Activated CD8-positive, alpha-beta memory T cell treated with anti-CD3 and anti-CD28 coated beads, Interleukin-2, amount 10 ng/mL, durations not matched to agents 7 days and 5 days (primary cell): ENCODE measurements at places on chromosomes 7 and 10. TPM values are rescaled to one million over a fixed set of nuclear protein-coding genes. Genes with fewer than 3 reads are reported as not detected.

Gene CAV2
- total RNA-seq: not detected

GRCh38 chr10:22320591-22321155, at the start of gene BMI1:
TSS of gene BMI1 (plus strand) at chr10:22321099. CDS start at chr10:22326450, 5,351 bp downstream.
- H3K4me3 ChIP-seq: peak within 1 kb of the TSS; percentile 89

DNA sequence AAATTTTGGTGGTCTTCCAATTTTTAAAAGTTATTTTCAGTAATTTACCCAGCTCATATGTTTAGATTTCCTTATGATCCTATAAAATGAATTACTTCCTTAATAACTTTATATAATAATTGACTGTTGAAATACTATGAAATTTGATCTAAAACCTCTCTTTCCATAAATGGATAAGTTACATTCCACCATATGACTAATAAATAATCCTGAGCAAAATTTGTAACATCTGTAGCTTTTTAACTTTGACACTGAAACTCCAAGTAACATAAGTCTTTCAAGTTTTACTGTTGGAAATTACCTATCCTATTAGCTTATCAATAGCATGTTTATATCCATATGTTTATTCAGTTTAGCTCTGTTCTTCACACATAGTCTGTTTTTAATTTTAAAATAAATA, 85.3 kb downstream of the HECTD2 start:
- no peak overlapping the region for H3K4me3 ChIP-seq
- no peaks in the 10 kb centered on the region for H3K4me1 ChIP-seq
- H3K27me3 ChIP-seq: no peaks in the 10 kb centered on the region
- no peak overlapping the region for H3K27ac ChIP-seq
- DNase-seq: no peak
- no peaks in the 10 kb centered on the region for H3K36me3 ChIP-seq

Gene TMEM273
- total RNA-seq: 44.9 TPM

Gene AMPH
- not detected for total RNA-seq

DNA sequence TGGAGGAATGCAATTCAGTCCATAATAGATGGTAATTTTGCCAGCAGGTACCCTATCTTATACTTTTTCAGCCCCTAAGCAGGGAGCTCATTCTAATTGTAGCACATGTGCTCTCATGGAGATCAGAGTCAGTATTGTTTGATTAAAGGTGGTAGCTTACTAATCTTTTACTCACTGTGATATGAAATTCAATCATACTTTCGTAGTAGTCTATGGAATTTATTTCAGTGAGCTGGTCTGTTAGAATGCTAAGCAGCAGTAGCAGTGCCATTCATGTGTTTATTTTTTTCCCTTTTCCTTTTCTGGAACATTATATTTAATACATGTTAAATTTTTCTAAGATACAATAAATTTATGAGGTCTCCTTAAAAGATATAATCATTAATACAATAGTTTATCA, 109.0 kb downstream of the ST7 start:
- no peak overlapping the region for H3K27ac ChIP-seq
- no peaks in the 10 kb centered on the region for H3K36me3 ChIP-seq
- no peak overlapping the region for H3K4me3 ChIP-seq

Gene KMT2C
- total RNA-seq: 86.6 TPM

- H3K4me3 ChIP-seq: no peak overlapping the region
- peaks cover 5% of the 10 kb centered on the region for H3K36me3 ChIP-seq
- DNase-seq: no peak
- no peak overlapping the region for H3K27ac ChIP-seq
These were observed 54.7 kb downstream of the STEAP1B start for GRCh38 chr7:22445140-22445743.

- no peaks in the 10 kb centered on the region for H3K36me3 ChIP-seq
These were observed 82.2 kb downstream of the NOD1 start for GRCh38 chr7:30396389-30396788.

Gene PIP
- total RNA-seq: not detected

DNA sequence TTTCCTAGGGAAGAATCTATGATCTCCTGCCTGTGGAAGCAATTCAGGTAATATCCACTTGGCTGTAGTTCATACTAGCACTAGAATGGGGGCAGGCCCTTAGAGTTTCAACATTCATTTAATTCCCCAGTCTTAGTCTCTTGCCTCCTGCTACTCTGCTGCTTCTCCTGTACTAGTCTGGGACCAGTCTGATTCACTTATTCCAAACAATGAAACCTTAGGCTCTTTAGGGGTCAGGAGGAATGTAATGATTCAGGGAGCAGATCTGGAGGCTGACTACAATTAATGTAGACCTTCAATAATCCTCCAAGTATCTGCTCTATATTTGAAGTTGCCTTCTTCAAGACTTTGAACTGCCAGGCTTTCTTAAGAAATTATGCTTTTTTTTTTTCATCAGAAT, 101.8 kb downstream of the GNAT3 start:
- no peaks in the 10 kb centered on the region for H3K27me3 ChIP-seq
- no peaks in the 10 kb centered on the region for H3K4me1 ChIP-seq

DNA sequence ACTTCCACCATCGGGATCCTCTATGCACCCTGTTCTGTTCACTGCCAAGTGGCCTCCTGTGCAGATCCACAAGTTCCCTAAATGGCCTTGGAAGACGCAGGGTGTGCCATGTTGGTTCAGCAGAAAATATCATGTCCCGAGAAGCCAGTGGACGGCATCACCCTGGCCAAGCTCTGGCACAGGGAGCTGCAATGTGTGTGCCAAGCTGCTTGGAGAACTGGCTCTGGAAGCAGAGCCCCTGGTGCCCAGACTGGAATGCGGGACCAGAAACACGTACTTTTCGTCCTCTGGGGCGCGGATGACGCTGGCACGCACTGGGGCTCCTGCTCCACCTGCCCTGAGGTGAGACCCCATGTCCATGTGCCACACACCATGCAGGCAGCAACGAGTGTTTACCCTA, 124.7 kb upstream of the CARD11 start:
- peaks cover 11% of the 10 kb centered on the region for H3K4me1 ChIP-seq
- H3K27me3 ChIP-seq: peaks cover 35% of the 10 kb centered on the region
- H3K27ac ChIP-seq: no peak overlapping the region
- no peak for DNase-seq
- no peak overlapping the region for H3K4me3 ChIP-seq
